Activated CD4-positive, alpha-beta memory T cell treated with anti-CD3 and anti-CD28 coated beads, Interleukin-2, amount 10 ng/mL, durations not matched to agents 7 days and 5 days (primary cell): ENCODE measurements at places on chromosomes 2 and 18. TPM values are rescaled to one million over a fixed set of nuclear protein-coding genes. Genes with fewer than 3 reads are reported as not detected.

CAPN14 gene
- total RNA-seq, result 0.35 TPM

ABCA12 gene
- not detected for total RNA-seq

DNA sequence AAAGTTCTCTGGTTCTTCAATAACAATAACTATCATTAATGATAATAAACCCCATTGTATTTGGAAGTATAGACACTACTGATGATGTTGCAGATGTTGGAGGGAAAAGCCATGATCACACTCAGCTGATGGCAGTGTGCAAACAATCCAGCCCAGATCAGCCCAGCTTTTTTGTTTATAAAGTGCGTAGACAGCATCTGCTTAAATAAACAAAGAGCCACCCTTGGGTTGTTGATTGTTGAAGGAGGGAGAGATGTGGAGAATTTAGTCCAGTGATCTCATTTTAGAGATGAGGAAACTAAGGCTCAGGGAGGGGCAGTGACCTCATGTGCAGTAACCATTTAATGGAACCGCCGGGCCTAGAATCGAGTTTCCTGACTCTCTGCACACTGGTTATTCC lies 56.0 kb upstream of the MEX3C start:
- no peak overlapping the region for H3K4me3 ChIP-seq
- H3K36me3 ChIP-seq, result no peaks in the 10 kb centered on the region
- no peak overlapping the region for H3K27ac ChIP-seq
- no peaks in the 10 kb centered on the region for H3K4me1 ChIP-seq
- no peak for DNase-seq

DNA sequence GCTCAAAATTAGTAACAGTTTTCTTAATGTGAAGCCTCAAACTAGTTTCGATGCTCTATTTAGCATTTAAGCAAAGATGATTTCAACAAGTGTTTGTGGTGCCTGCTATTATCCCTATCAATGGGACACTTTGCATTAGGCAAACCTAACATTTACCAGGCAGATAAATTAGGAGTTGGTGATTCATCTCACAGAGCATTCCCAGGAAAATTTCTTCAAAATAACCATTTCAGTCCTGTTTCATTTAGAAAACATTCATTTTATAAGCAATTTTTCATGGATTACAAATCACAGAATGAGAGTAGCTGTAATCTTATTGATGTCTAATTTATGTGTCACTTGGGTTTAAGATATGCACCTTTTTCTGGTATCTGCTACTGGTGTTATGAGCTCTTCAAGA lies 62.7 kb downstream of the CLHC1 start:
- no peak for DNase-seq
- no peak overlapping the region for H3K27ac ChIP-seq
- no peaks in the 10 kb centered on the region for H3K4me1 ChIP-seq
- H3K4me3 ChIP-seq, result no peak overlapping the region
- no peaks in the 10 kb centered on the region for H3K27me3 ChIP-seq

DNA sequence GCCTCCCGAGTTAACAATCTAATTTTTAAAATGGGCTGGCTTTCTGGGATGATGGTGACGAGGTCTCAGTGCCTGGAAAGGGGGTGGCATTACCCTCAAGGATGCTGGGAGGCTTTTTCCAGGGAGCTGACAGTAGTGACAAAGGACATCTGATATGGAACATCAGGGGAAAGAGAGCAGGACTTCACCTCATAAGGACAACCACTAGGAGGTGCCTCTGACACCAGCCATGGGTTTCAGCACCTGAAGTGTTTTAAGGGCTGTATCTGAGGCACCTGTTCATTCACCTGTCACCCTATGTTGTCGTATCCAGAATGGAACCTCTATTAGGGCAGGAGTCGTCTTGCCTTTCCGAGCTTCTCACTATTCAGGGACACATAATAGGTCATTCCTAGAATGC lies 10.8 kb downstream of the IL36B start:
- H3K36me3 ChIP-seq, result no peaks in the 10 kb centered on the region
- DNase-seq, result no peak
- H3K27ac ChIP-seq, result no peak overlapping the region
- peaks cover 20% of the 10 kb centered on the region for H3K27me3 ChIP-seq
- no peaks in the 10 kb centered on the region for H3K4me1 ChIP-seq
- no peak overlapping the region for H3K4me3 ChIP-seq

DNA sequence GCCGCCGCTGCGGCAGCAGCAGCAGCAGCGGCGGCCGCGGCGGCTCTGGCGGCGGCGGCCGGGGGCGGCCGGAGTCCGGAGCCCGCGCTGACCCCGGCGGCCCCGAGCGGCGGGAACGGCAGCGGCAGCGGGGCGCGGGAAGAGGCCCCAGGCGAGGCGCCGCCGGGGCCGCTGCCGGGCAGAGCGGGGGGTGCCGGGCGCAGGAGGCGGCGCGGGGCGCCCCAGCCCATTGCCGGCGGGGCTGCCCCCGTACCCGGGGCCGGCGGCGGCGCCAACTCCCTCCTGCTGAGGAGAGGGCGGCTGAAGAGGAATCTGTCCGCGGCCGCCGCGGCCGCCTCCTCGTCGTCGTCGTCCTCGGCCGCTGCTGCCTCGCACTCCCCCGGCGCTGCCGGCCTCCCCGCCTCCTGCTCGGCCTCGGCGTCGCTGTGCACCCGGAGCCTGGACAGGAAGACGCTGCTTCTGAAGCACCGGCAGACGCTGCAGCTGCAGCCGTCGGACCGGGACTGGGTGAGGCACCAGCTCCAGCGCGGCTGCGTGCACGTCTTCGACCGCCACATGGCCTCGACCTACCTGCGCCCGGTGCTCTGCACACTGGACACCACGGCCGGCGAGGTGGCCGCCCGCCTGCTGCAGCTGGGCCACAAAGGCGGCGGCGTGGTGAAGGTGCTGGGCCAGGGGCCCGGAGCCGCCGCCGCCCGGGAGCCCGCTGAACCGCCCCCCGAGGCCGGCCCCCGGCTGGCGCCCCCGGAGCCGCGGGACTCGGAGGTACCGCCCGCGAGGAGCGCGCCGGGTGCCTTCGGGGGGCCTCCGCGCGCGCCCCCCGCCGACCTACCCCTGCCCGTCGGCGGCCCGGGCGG lies 646 bp downstream of the PHLPP1 start:
- DNase-seq, result peak; percentile 74
- H3K27me3 ChIP-seq, result peaks cover 17% of the 10 kb centered on the region

- no peaks in the 10 kb centered on the region for H3K36me3 ChIP-seq
- no peak overlapping the region for H3K27ac ChIP-seq
- H3K4me1 ChIP-seq, result no peaks in the 10 kb centered on the region
- H3K4me3 ChIP-seq, result no peak overlapping the region
These were observed 75.0 kb upstream of the MMADHC start for GRCh38 chr2:149662556-149662955.

NTSR2 gene
- total RNA-seq, result not detected

GRCh38 chr2:95289253-95289652 lies 7.9 kb upstream of the KCNIP3 start:
- DNase-seq, result no peak
- H3K36me3 ChIP-seq, result peaks cover 2% of the 10 kb centered on the region
- no peak overlapping the region for H3K4me3 ChIP-seq
- H3K27me3 ChIP-seq, result no peaks in the 10 kb centered on the region
- H3K27ac ChIP-seq, result no peak overlapping the region

GRCh38 chr2:60707750-60708371 lies 48.2 kb upstream of the PAPOLG start:
- no peak for DNase-seq
- no peak overlapping the region for H3K4me3 ChIP-seq
- H3K36me3 ChIP-seq, result no peaks in the 10 kb centered on the region
- H3K27me3 ChIP-seq, result peaks cover 3% of the 10 kb centered on the region
- no peaks in the 10 kb centered on the region for H3K4me1 ChIP-seq

DNA sequence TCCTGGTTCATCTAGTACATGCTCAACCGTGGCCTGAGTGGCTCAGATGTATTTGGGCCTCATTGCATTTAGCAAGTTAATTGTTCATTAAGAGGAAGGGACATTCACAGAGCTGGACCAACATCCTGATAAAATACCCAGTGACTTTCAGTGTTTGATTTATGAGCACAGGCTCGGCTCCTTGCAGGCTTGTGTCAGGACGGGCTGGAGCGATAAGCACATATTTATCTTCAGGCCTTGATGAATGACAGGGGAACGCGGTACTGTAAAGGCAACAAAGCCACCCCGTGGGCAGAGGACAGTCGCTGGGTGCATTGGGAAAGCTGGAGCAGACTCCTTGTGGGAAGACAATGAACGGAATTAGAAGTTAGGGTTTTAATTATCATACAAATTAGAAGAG lies 548.6 kb upstream of the HS6ST1 start:
- no peak overlapping the region for H3K27ac ChIP-seq
- no peaks in the 10 kb centered on the region for H3K4me1 ChIP-seq
- H3K36me3 ChIP-seq, result no peaks in the 10 kb centered on the region
- DNase-seq, result no peak
- no peaks in the 10 kb centered on the region for H3K27me3 ChIP-seq
- H3K4me3 ChIP-seq, result no peak overlapping the region

DNA sequence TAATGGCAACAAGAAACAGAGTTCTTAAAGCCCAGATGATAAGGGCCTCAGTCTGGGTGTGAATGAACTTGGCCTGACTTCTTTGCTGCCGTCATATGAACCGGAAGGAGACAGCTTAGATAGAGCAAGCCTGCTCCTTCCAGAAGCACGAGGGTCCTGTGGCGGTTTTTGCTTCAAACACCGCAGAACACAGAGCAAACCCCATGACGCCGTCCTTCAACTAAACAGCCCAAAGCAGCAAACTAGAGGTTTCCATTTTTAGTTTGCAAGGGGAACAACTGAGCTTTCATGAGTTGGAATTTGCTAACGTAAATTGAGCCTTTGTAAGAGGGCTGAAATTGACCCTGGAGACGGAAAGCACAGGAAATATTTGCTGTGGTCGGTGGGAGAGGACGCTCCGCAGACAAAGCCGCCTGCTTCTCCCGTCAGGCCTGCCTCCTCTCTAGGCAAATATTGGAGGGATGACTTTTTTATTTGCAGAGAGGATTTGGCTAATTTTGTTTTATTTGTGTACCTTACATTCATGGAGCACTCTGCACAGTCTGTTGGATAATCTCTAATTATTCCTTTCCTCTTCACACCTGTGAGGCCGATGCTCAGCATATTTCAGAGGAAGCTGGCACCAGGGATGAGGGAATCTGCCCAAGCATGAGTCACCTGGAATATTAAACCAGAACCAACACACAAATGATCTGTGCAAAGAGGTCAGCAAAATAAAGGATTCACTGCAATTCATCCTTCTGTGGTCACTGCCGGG lies 134.0 kb upstream of the NCK2 start:
- DNase-seq, result no peak
- H3K27ac ChIP-seq, result no peak overlapping the region
- H3K27me3 ChIP-seq, result no peaks in the 10 kb centered on the region
- H3K4me3 ChIP-seq, result no peak overlapping the region
- no peaks in the 10 kb centered on the region for H3K4me1 ChIP-seq

GRCh38 chr2:1614564-1614963 lies 129.8 kb downstream of the PXDN start:
- H3K36me3 ChIP-seq, result no peaks in the 10 kb centered on the region
- DNase-seq, result no peak
- H3K4me1 ChIP-seq, result no peaks in the 10 kb centered on the region
- H3K4me3 ChIP-seq, result no peak overlapping the region

EDAR gene
- not detected for total RNA-seq

- H3K4me1 ChIP-seq, result peaks cover 47% of the 10 kb centered on the region
- no peak for DNase-seq
- H3K36me3 ChIP-seq, result no peaks in the 10 kb centered on the region
- H3K27me3 ChIP-seq, result no peaks in the 10 kb centered on the region
- H3K27ac ChIP-seq, result no peak overlapping the region
These were observed 51.2 kb downstream of the LIMS1 start for GRCh38 chr2:108585436-108585835.
